GF-D8 (cell line): ENCODE measurements at places on chromosomes 5 and 9.
A peak's percentile ranks its signal among the peaks of the same experiment; 100 is the strongest.

DNA sequence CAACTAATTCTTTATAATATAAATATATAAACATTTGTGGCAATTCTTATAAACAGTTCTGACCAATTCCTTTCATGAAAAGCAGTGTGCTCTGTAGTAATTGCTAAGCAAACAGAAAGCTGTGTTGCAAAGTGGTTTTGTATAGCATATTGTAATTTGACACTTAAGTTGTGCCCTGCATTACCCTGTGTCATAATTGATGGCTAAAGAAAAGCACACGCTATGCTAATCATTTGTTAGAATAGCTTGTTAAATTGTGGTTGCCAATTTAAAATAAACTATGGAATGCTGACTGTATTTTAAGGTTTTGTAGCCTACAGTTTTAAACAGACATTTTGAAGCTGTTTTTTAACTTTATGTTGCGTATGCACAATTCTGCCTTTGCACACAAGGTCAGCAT lies 140.0 kb downstream of the PBX3 start:
- DNase-seq = peak; percentile 61

- no peak for DNase-seq
Observed at GRCh38 chr5:146441896-146442295, 5.2 kb upstream of the TCERG1 start.

DNA sequence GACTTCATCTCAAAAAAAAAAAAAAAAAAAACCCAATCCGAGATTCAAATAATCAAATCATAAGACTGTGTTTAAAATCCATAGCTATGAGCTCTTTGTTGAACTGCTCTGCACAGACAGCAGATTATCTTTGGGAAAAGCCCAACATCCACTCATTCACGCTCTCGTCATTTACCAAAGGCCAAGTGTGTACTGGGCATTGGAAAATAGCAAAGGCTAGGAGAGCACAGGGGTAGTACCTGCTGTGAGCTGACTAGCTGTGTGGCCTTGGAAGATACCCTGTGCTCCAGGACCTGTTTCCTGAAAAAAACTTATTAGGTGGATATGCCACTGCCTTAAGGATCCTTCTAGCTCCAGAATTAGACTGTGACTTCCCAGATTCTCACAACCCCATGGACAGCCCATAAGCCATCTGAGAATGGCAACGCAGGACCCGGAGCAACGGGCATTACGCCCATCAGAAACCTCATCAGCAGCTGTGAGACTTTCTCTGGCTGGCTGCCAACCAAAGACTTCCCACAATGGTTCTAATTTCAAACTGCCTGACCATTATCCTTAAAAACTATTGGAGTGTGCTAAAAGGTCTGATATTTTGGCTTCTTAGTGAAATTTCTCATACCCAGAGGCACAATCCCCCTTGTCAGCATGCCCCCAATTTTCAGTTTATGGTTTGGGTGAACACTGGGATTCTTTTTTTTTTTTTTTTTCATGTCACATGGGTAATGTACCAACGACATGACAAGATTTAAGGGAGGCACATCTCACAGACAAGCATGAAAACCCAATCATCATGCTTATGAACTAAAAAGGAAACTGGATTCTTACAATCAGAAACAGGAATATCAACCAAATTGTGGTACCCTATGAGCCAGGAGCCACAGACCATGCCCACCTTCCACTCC lies 16.8 kb downstream of the SERINC5 start:
- DNase-seq = no peak

DNA sequence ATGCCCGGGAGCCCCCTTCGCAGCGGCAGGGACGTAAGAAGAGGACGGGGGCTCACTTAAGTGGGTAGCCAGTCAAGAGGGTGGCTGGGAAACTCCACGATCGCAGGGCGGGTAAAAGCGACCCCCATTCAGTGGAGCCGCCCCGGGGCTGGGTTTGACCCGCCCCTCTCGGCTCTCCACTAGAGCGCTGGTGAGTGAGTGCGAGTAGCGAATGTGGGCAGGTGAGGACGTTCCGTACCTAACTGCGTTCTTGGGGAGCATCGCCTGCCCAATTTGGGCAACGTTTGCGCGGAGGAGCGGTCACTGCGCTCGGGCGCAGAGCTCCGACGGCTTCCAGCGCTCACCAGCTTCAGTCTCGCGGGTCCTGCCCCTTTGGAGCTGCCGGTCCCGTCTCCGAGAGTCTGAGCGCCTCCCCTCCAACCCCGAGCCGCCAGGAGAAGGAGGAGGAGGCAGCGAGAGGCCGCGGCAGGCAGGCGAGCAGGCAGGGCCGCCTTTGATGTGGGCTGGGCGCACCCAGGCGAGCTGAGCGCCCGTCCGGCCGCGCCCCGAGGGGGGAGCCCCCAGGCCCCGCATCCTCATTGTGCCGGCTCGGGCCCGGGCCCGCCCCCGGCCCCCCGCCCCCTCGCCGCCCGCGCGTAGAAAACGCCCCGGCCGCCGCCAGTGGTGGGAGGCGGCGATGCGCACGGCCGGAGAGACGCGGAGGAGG lies at the start of gene FGF18:
Gene FGF18 (plus strand): TSS at position 666 of the 706 bp plus-strand sequence. CDS start 553 bp downstream, outside the sequence.
- no peak for DNase-seq

- DNase-seq = no peak
Observed at GRCh38 chr9:116671605-116672004, 15.5 kb upstream of the TRIM32 start.

GRCh38 chr9:84266087-84266561 lies 74.4 kb downstream of the SLC28A3 start:
- no peak for DNase-seq
